Activated CD4-positive, alpha-beta T cell treated with anti-CD3 and anti-CD28 coated beads for 1 hour (primary cell): ENCODE measurements at places on chromosomes 5 and 9.

- DNase-seq, result no peak
Observed at GRCh38 chr5:88109818-88110217, 158.8 kb downstream of the TMEM161B start.

GRCh38 chr5:36680066-36680465 is 73.7 kb downstream of the SLC1A3 start:
- DNase-seq, result no peak

DNA sequence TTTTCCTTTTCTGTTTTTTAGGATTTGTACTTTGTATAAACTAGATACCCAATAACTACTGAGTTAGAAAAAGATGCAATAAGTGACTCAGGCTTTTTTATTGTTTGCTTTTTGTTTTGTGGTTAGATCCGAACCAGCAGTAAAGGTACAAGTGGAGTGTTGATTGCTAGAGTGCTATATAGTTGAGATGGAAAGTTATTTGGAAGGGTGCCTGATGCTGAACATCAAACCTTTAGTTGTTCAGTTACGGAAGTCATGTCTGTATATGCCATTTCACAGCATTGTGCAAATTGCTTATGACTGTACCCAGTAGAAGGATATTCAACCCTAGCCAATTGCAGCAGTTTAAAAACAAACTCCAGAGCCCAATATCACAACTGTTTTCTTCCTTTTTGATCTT is 285.1 kb downstream of the MAT2B start:
- no peak for DNase-seq

GRCh38 chr5:139389701-139390638 is at the start of gene MZB1:
MZB1 (minus strand) TSS chr5:139389913; CDS start chr5:139389856, 57 bp downstream.
- no peak for DNase-seq

DNA sequence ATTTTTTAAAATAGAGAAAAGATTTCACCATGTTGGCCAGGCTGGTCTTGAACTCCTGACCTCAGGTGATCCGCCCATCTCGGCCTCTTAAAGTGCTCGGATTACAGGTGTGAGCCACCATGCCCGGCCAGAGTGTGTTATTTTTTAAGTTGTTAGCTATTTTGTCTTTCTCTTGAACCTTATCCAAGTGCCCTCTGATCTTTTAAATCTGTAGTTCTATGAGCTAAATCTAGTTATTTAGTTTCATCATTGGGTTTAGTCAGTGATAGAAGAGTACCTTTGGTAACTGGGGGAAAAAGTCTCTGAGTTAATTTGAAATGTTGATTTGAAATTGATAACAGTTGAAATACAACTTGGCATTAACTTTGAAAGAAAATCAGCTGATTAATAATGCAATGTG is 88.3 kb downstream of the NNT start:
- DNase-seq, result no peak
